ENCODE measurements at places on chromosomes 5 and 9. TPM values are rescaled to one million over a fixed set of nuclear protein-coding genes. Genes with fewer than 3 reads are reported as not detected.
A peak's percentile ranks its signal among the peaks of the same experiment; 100 is the strongest.

DNA sequence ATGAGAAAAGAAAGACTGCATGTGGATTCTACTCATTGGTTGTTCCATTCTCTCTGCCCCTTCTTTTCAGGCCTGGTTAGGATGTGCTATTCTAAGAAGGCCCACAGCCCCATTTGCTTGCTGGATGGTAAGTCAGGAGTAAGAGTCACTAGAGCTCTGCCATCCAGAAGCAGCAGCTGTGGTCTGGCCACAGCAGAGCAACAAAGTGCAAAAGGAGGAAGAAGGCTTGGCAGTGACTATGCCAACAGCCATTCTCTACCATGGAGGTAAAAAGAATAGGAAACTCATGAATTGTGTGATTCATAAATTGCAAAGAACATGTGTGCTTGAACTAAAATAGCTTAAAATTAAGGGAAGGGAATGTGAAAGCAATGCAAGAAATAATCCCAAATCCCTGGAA is 20.9 kb downstream of the KLHL3 start:
- DNase-seq = no peak

SLC36A3 gene
- total RNA-seq = not detected

- no peak for DNase-seq
Measured at GRCh38 chr5:148011398-148012137, 52.2 kb upstream of the SPINK5 start.

GRCh38 chr9:124769549-124770358 is 1.4 kb downstream of the NR6A1 start:
- peak; percentile 10 for DNase-seq

GRCh38 chr5:12636209-12636608 is 732.0 kb upstream of the CTNND2 start:
- no peak for DNase-seq

Data from naive thymus-derived CD8-positive, alpha-beta T cell (primary cell).